ENCODE measurements at places on chromosomes 1 and 21. TPM values are rescaled to one million over a fixed set of nuclear protein-coding genes. Genes with fewer than 3 reads are reported as not detected.

DNA sequence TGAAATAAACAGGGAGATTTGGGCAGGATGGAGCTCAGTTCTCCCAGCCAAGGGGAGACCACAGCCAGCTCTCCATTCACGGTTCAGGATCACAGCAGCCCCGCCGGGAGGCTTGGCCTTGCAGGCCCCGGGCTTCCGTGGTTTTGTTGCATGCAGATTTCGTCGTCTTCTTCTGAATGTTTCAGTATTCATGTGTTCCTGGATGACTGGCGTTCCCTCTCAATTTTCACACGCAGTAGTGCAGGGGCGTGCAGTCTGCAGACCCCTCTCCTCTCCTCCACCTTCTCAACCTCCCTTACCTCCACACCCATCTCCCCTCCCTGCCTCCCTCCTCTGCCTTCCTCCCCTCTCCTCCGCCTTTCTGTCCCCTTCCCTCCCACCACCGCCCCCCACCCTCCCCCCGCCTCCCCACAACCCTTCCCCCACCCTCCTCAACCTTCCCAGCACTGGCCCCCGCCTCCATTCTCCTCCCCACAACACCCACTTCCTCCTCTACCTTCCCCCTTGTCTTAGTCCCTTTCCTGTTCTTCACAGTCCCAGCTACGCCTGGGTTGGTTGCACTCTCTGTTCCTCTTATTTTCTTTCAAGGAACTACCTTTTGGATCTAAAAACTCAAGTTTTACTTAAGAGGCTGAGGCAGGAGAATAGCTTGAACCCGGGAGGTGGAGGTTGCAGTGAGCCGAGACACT is 8.4 kb upstream of the SLC19A1 start:
- DNase-seq = peak; percentile 25

DNA sequence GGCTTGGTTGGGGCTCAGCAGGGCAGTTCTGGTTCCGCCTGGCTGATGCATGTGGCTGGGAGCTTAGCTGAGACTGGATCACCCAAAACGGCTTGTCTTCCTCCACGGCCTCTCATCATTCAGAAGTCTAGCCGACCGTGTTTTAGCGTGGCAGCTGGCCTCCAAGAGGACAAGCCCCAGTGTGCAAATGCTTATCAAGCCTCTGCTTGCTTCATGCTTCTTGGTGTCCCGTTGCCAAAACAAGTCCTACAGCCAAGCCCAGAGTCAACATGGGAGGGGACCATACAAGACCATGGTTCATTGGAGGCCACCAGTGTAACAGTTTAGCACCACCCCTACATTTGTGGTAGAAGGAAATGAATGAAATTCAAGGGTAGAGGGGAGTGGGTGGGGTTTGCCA is 10.5 kb upstream of the KDF1 start:
- no peak for DNase-seq

DNA sequence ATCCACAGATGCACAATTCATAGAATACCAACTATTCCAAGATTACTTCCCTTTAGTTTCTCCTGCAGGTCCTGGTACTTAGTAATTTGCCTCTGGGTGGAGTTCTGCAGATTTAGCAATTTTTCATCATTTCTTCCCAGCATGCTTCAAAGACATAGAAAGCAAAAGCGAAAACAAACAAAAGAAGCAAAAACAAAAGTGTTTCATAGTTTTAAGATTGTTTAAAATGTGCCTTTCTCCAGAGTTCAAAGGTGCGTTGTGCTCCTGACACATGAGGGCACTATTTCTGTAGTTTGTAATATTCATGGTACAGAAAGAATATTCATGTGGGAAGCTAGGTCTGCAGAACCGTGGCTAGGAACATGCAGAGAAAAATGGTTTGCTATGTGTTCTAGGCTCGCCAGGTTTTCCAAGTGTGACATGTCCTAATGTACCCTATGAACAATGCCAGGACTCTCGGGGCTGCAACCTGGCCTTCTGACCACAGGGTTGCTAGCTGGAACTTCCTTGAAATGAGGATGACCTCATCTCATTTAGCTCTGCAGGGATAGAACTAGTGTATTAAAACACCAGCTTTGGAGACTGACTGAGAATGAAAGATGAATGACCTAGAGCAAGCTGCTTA is 30.0 kb upstream of the RCSD1 start:
- peak; percentile 84 for DNase-seq

DNA sequence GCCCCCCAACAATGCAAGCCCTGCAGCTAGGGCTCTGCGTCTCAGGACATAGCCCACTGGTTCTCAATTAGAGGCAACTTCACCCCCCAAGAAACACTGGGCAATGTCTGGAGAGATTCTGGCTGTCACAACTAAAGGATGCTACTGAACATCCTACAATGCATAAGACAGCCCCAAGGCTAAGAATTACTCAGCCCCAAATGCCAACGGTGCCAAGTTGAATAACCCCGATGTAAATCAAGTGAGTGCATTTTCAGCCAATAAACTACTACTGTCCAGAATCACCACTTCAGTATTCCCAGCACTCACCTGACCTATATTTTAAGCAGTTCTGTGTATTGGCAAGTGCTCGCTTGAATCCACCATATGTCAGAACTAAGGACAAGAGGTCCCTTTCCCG is 6.9 kb downstream of the RIPK4 start:
- DNase-seq = no peak

GRCh38 chr1:220342853-220343252 is 70.6 kb upstream of the RAB3GAP2 start:
- no peak for DNase-seq

- peak; percentile 25 for DNase-seq
Measured at GRCh38 chr1:84997667-84998600, 1.0 kb upstream of the MCOLN2 start.

DNA sequence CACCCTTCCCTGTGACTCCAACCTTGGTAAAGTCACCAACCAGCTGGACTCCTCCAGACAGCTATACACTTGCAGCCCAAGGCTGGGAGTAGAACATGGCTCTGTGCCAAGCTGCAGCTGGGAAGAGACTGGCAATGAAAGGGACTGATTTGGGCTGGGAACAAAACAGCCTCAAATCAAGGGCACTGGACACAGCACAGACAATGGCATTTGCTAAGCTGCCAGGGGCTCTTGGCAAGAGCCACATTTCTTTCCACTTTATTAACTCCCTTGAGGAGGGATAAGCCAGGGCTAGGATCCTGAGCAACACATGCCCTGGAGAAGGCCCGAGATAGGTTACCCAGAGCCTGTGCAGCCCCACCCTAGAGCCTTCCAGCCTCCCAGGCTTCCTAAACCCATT is 12.0 kb downstream of the SYT11 start:
- peak; percentile 93 for DNase-seq

The RHD gene
- 0.07 TPM for polyA plus RNA-seq

The HHIPL2 gene
- polyA plus RNA-seq = 1.7 TPM
